GM23338 (cell line): ENCODE measurements at places on chromosomes 13 and 19. TPM values are rescaled to one million over a fixed set of nuclear protein-coding genes. Genes with fewer than 3 reads are reported as not detected.
A peak's percentile ranks its signal among the peaks of the same experiment; 100 is the strongest.

GRCh38 chr19:30856376-30856775 is 484.2 kb downstream of the ZNF536 start:
- DNase-seq = no peak

- no peak for DNase-seq
Observed at GRCh38 chr13:75285310-75285709, 196.7 kb downstream of the TBC1D4 start.

Gene ATP11A
- total RNA-seq = 35.1 and 52.6 TPM in 2 replicates

Gene METTL21C
- total RNA-seq = not detected in 2 replicates

Gene TNFSF13B
- 0.10 TPM in 1 of 2 replicates, not detected in the other for total RNA-seq

DNA sequence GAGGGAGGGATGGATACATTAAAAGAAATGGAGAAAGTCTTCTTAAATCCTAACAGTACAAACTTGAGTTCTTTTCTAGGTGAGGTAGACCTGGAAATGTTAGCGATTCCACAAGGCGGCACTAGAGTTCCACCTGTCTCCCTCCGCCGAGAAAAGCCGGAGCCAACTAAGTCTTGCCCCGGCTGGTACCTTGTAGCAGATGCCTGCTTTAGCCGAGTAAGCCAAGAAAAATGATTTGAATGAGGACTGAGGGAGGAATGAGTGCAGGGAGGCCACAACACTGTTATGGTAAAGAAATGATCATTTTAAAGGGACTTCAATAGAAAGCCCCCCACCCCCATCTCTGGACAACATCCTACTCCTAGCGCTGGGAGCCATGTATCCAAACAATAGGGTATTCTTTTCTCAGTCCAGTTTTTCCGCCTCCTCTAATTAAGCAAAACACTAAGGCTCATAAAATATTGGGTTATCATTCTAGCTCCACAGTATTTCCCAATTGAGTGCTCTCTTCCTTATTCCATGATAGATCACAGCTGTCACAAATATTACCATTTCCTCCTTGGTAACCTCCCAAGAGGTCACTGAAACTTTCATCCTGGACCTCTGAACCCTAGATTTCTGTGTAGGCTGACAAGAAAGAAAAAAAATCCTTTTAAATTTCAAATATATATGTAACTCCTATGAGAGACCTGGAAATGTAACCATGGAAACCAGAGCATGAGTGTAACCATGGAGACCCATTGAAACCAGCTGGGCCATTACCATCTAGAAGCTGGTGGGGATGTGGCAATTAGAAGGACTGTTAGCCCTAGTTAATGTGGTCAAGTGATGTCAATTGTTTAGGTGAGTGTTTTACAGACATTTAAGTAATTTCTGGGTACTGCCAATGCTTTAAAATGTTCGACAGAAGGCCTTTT is 58.3 kb downstream of the GPALPP1 start:
- DNase-seq = peak; percentile 92
